Activated CD4-positive, alpha-beta memory T cell treated with anti-CD3 and anti-CD28 coated beads, Interleukin-2, amount 10 ng/mL, durations not matched to agents 7 days and 5 days (primary cell): ENCODE measurements at places on chromosomes 3 and 15. TPM values are rescaled to one million over a fixed set of nuclear protein-coding genes. Genes with fewer than 3 reads are reported as not detected.

Gene C2CD4A
- total RNA-seq: 0.40 TPM

- no peak overlapping the region for H3K4me3 ChIP-seq
- H3K27me3 ChIP-seq: no peaks in the 10 kb centered on the region
- no peak for DNase-seq
These were observed 281.3 kb upstream of the LMCD1 start for GRCh38 chr3:8220291-8220690.

GRCh38 chr3:150074697-150075416 is 104.2 kb upstream of the PFN2 start:
- H3K4me3 ChIP-seq: no peak overlapping the region
- no peak overlapping the region for H3K27ac ChIP-seq
- no peaks in the 10 kb centered on the region for H3K36me3 ChIP-seq
- H3K27me3 ChIP-seq: peaks cover 5% of the 10 kb centered on the region
- DNase-seq: no peak

Gene DUOXA2
- not detected for total RNA-seq

- H3K4me1 ChIP-seq: peaks cover 33% of the 10 kb centered on the region
- no peak overlapping the region for H3K27ac ChIP-seq
- H3K36me3 ChIP-seq: peaks cover 15% of the 10 kb centered on the region
- DNase-seq: no peak
These were observed 6.6 kb upstream of the MUSTN1 start for GRCh38 chr3:52841211-52841980.

- peaks cover 31% of the 10 kb centered on the region for H3K27me3 ChIP-seq
- peak; percentile 39 for DNase-seq
- peak within 1 kb of the TSS; percentile 42 for H3K4me3 ChIP-seq
- H3K36me3 ChIP-seq: no peaks in the 10 kb centered on the region
- H3K4me1 ChIP-seq: peaks cover 8% of the 10 kb centered on the region
These were observed at the start of gene GMNC for GRCh38 chr3:190862209-190863118. GMNC (minus strand) TSS chr3:190862694; CDS start chr3:190862615, 79 bp downstream.

DNA sequence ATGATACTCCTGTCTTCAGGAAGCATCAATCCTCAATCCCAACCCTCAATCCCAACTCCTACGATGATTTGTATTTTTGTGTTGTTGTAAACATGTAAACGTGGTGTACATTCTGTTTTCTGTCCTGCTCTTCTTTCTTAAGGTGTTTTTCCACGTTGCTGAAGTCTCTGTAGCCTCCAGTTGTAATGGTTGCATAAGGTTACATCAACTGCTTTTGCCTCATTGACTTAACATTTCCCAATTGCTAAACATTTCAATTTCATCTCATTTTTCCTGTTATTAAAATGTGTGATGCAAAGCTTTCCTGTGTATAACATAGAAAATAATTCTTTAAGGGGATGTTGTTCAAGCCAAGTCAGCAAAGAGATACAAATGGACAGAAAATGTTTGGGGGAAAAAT is 33.4 kb downstream of the HRH1 start:
- DNase-seq: no peak
- peaks cover 23% of the 10 kb centered on the region for H3K27me3 ChIP-seq
- no peaks in the 10 kb centered on the region for H3K36me3 ChIP-seq
- no peaks in the 10 kb centered on the region for H3K4me1 ChIP-seq
- no peak overlapping the region for H3K27ac ChIP-seq

GRCh38 chr3:17820704-17821103 is 78.3 kb upstream of the TBC1D5 start:
- H3K27me3 ChIP-seq: peaks cover 15% of the 10 kb centered on the region
- H3K4me1 ChIP-seq: no peaks in the 10 kb centered on the region
- DNase-seq: no peak
- no peaks in the 10 kb centered on the region for H3K36me3 ChIP-seq

DNA sequence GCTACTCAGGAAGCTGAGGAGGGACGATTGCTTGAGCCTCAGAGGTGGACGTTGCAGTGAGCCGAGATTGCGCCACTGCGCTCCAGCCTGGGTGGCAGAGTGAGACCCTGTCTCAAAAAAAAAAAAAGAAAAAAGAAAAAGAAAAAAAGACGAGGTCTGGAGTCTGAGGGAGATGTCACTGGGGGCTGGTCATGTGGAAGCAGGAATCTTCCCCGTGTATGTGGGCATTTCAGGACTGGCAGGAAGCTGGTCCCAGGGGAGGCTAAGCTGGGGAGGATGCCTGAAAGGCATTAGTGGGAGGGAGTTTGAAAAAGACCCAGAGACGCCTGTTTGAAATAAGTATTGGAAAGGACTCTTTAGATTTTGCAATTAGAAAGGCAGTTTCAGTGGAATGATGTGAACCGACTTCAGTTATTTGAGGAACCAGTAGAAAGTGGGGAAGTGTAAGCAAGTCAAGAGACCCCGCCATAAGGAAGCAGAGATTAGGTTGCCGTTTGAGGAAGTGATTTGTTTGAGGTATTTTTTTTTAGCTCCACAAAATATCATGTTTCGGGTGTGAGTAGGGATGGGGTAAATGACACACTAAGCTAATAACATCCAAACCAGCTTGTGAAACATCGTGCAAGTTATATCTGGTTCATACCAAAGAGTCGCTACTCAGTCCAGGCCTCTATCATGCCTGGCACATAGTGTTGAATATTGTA is 55.5 kb downstream of the ST6GAL1 start:
- no peak for DNase-seq
- peaks cover 13% of the 10 kb centered on the region for H3K4me1 ChIP-seq
- H3K27me3 ChIP-seq: no peaks in the 10 kb centered on the region
- H3K27ac ChIP-seq: no peak overlapping the region

GRCh38 chr15:67109141-67110034 is 44.0 kb downstream of the SMAD3 start:
- H3K36me3 ChIP-seq: peaks cover 82% of the 10 kb centered on the region
- no peak overlapping the region for H3K4me3 ChIP-seq
- DNase-seq: no peak

- H3K27me3 ChIP-seq: no peaks in the 10 kb centered on the region
- no peak for DNase-seq
- H3K4me1 ChIP-seq: no peaks in the 10 kb centered on the region
These were observed 411.0 kb upstream of the ATP11B start for GRCh38 chr3:182382112-182382857.

- H3K36me3 ChIP-seq: no peaks in the 10 kb centered on the region
- peaks cover 20% of the 10 kb centered on the region for H3K4me1 ChIP-seq
- no peak overlapping the region for H3K27ac ChIP-seq
- DNase-seq: no peak
- no peak overlapping the region for H3K4me3 ChIP-seq
These were observed 6.1 kb downstream of the OSBPL10 start for GRCh38 chr3:31974964-31975363.

Gene PGBD4
- 3.1 TPM for total RNA-seq

Gene CCR1
- total RNA-seq: 20.0 TPM

GRCh38 chr3:167929968-167930367 is 165.8 kb downstream of the GOLIM4 start:
- no peaks in the 10 kb centered on the region for H3K4me1 ChIP-seq
- no peak overlapping the region for H3K27ac ChIP-seq
- DNase-seq: no peak
- no peak overlapping the region for H3K4me3 ChIP-seq
- no peaks in the 10 kb centered on the region for H3K36me3 ChIP-seq

Gene HIGD2B
- not detected for total RNA-seq

DNA sequence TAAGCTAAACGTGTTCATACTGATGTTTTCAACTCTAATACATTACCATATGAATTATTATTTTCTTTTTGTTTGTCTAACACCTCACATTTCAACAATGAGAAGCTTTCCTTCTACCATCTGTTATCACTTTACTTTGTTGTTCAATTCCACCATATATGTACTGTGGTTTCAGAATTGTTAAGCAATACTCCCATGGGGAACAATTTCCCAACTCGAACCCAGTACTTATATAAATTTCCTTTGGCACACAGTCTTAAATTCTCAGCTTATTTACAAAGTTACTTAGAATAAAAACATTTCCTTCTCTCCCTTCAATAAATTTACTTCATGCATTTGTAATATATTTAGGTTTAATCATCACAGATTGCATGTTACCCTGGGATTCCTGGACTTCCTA is 1764.4 kb downstream of the OTOL1 start:
- DNase-seq: no peak
- no peaks in the 10 kb centered on the region for H3K36me3 ChIP-seq
- H3K27ac ChIP-seq: no peak overlapping the region
- no peak overlapping the region for H3K4me3 ChIP-seq

DNA sequence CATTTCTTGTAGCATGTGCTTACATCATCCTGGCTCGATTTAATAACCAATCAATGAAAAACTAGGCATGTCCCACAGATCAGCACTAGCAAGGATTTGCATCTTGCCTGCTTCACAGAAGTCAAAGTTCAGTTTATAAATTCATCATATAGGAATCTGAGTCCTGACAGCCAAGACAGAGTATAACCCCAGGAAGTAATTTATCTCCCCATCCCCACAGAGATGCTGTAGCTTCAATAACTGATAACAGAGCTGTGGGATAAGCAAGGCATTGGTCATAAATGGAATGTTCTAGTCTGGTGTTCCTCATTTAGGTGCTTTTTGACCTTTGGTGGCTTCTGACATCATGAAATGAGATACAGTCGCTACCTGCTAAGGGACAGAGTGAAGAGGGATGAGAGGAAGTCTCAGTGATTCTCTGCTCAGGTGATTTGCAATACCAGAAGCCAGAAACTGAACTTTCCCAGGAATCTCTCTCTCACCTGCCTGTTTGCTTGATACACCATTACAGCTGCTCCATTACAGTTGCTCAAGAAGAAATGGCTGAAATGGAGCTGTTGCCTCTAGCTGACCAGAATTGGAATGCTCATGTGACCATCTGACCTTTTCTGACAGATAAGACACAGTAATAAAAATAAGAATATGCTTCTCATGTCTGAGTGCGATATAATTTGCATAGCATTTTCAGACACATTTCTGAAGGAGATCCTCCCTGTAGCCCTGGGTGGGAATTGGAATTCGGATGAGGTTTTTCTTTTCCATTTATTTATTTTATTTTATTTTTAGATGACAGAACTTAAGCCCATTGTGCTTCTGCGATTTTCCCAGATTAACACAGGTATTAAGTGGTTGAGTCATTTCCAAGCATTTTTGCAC is 217.1 kb upstream of the KCNMB2 start:
- H3K27me3 ChIP-seq: no peaks in the 10 kb centered on the region
- H3K4me1 ChIP-seq: no peaks in the 10 kb centered on the region
- H3K36me3 ChIP-seq: no peaks in the 10 kb centered on the region
- no peak for DNase-seq
- no peak overlapping the region for H3K4me3 ChIP-seq
- H3K27ac ChIP-seq: no peak overlapping the region

Gene SCG5
- 3.1 TPM for total RNA-seq

DNA sequence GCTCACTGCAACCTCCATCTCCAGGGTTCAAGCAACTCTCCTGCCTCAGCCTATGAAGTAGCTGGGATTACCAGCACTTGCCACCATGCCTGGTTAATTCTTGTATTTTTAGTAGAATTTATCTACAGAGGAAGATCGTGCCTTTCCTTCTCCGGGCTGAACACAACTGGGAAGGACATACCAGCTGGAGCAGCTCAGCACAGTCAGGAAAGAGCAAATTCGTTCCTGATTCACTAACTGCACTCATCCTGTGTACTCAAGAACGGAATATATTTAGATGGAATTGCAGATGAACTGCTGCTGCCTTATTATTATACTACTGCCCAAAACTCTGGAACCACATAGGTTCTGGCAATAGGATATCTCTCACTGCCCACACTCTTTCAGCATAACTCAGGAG is 27.1 kb upstream of the P4HTM start:
- H3K4me3 ChIP-seq: no peak overlapping the region
- H3K27ac ChIP-seq: no peak overlapping the region
- no peak for DNase-seq
- H3K36me3 ChIP-seq: peaks cover 29% of the 10 kb centered on the region
- peaks cover 19% of the 10 kb centered on the region for H3K4me1 ChIP-seq

- H3K4me1 ChIP-seq: no peaks in the 10 kb centered on the region
- no peak for DNase-seq
- no peaks in the 10 kb centered on the region for H3K36me3 ChIP-seq
- H3K4me3 ChIP-seq: no peak overlapping the region
- H3K27me3 ChIP-seq: no peaks in the 10 kb centered on the region
These were observed 454.0 kb upstream of the ROBO2 start for GRCh38 chr3:76585794-76586392.

DNA sequence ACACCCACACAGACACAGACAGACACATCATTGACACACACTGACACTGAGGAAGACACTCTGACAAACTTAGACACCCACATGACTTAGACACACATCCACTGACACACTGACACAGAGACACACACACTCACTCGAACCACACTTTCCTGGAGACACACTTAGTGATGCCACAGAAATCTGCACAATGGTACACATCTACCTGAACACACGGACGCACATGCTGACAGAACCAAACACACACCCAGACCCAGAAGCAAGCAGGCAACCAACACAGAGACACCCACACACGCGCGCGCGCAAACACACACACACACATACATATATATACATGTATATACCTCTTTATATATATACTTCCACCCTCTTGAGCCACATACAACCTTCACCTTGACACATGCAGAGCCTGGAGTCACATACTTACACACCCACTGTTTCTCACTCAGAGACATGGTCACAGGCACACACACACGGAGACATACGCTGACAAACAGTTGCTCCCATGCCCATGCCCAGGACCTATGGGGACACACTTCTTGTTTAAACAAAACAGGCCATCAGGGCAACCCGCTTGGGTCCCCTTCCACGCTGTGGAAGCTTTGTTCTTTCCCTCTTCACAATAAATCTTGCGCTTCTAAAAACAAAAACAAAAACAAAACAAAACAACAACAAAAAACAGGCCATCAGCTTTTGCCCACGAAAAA is 913 bp upstream of the SCN5A start:
- H3K4me3 ChIP-seq: no peak overlapping the region
- H3K27me3 ChIP-seq: peaks cover 15% of the 10 kb centered on the region
- H3K36me3 ChIP-seq: no peaks in the 10 kb centered on the region
- no peak for DNase-seq
